ENCODE measurements at places on chromosomes 1 and 21.
A peak's percentile ranks its signal among the peaks of the same experiment; 100 is the strongest.

DNA sequence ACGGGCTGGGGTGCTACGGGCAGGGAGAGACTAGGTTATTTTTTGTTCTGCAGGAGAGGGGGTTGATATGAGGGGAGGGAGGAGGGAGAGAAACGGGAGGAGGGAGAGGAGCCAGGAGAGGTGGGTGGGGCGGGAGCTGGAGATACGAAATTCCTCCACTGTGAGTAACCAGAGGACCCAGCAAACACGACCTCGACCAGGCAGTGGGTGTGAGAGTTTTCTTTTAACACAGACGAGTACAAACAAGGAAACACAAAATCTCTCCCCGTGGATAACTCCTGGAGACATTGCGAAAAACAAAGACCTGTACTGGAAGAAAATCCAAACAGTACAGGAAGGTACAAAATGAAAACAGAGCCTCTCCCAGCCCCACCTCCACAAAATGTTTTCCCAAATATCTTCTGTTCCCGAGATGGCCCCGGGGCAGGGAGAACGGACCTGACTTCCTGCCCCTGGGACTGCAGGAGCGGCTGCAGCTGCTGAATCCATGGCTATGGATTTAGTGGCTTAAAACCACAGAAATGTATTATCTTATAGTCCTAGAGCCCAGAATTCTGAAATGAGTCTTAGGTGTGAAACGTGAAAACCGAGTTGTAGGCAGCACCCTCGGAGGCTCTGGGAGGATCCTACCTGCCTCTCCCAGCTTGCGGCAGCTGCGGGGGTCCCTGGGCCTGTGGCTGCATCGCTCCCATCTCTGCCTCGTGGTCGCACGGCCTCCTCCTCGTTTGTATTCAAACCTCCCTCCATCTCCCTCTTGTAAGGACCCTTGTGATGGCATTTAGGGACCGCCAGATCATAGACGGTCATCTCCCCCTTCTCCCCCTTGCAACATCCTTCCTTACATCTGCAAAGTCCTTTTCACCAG lies 82.2 kb downstream of the RIPK4 start:
- DNase-seq, result no peak

GRCh38 chr1:58732087-58732775 lies 32.4 kb upstream of the MYSM1 start:
- DNase-seq, result peak; percentile 48

DNA sequence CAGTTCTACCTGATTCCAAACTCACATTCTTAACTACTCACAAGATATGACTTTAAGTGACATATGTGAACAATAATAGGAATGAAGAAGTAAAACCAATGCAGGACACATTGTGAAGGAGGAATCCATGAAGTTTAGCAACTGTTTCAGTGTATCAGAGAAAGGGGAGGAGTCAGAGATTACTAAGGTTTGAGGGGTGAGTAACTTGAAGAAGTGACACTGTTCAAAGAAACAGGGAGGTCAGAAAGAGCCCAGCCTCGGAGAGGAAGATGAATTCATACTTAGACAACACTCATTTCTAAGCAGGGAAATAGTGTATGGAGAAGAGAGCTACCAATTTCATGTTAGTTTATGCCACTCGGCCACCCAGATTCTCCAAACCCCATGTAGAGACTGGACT lies 28.2 kb upstream of the RPF1 start:
- no peak for DNase-seq

DNA sequence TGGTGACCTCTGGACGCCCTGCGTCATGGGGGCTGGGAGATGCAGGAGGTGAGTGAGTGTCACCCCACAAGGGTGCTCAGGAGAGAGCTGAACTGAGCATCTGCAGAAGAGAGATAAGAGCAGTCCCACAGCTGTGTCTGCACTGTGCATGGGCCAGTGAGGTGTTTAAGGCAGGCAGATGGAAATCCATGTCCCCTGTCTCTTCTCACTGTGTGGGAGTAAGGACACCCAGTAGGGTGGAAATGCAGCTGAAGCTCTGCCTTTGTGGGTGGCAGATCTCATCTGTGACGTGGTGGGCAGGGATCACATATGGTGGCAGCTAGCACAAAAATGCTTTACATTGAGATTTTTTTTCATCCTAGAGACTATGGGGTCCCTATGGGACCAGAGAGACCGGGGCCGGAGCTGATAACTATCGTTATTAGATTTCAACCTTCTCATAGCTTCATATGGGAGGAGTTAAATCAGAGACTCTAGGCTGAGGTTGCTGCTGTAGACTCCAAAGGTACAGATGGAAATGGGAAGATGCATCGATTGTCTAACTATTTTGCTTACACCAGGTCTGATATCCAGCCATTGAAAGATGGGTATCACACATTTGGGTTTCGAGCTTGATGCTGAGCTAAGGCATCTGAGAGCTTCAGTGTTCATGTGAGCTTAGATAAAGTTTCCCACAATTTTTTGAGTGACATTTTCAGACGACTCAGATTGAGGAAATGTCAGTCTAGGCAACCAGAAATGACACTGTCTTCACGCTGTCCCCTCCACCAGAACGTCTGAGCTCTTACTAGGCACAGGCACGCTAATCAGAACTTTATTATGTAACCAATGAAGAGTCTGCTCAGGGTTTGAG lies 65.3 kb upstream of the PSEN2 start:
- DNase-seq, result no peak

DNA sequence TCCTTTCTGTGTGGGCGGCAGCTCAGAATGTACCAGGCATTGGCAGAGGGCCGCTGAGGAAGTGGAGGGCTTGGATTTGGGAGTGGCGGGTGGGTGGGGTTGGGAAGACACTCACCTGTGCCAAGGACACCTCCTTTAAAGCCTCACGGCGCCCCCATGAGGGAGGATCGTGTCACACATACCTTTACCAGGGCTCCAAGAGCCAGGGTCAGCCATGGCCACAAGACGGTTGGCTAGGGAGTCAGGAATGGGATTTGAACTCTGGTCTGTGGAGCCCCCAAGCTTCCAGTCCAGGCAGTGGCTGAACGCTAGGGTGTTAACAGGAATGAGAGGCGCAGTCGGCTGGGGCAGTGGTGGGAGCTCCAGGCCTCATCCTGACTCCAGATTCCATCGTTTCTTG lies 4.6 kb downstream of the NBL1 start:
- no peak for DNase-seq

DNA sequence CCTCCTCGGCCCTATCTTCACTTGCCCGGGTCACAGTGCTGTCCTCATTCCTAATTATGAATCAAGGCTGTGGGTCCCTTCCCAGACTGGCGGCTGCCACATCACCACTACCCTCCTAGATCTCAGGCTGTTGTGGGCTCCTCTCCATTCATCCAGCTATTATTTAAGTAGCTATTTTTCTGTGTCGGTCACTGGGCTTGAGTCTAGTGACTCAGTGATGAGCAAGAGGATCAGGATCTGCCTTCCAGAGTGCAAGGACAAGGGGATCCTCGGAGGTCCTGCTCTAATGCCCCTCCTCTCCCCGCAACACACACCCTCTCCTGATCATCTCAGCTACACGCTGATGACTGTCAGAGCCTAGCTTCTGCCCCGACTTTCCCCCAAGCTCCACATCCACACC lies 34.1 kb downstream of the CDCP2 start:
- no peak for DNase-seq

GRCh38 chr1:186620566-186621350 lies 59.5 kb downstream of the PTGS2 start:
- peak; percentile 66 for DNase-seq

- DNase-seq, result peak; percentile 62
These were observed 2.6 kb downstream of the RNF220 start for GRCh38 chr1:44407430-44408211.

DNA sequence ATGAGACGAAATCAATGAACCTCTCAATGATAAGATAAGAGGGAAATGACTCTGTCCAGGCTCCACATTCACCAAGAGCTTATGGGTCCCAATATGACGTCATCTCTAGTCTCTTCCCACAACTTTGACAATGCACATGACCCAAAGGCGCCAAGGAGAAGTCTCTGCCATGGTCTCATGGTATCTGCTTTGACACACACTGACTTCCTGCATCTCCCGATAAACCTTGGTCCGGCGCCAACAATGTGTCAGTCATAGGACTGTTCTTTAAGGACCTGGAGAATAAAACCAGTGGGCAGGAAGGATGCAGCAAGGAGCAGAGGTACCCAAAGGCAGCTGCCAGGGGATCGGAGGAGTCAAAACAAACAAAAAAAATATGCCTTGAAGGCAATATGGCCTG lies 46.9 kb upstream of the TMEM51 start:
- DNase-seq, result no peak

- DNase-seq, result no peak
These were observed 4.1 kb upstream of the SLC44A3 start for GRCh38 chr1:94816030-94816429.

DNA sequence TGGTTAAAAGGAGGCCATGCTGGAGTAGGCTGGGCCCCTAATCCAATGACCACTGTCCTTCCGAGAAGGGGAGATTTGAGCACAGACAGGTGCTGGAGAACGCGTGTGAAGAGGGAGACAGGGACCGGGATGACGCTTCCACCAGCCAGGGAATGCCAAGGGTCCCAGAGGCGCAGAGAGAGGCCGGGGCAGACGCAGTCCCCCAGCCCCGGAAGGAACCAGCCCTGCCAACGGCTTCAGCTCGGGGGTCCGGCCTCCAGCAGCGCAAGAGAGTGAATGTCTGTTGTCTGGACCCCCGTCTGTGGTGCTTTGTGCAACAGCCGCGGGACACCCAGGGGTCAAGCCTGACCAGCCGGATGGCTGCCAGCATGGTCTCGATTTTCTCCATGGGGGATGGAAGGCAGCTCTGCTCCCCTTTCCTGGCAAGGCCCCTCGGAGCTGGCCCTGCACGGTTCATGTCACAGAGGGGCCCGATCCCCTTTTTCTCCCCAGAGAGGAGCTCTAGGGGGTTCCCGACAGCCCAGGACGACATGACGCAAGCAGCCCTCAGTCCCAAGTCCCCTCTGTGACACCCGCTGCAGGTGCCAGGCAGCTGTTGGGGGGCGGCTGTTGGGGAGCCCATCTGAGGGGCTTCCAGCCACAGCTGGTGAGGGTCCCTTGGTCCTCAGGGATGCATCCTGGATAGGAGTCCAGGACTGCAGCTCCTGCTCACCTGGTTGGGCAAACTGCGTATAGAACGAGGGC lies 73.5 kb downstream of the SIK1 start:
- no peak for DNase-seq

- no peak for DNase-seq
These were observed 11.1 kb downstream of the BATF3 start for GRCh38 chr1:212688341-212689047.

DNA sequence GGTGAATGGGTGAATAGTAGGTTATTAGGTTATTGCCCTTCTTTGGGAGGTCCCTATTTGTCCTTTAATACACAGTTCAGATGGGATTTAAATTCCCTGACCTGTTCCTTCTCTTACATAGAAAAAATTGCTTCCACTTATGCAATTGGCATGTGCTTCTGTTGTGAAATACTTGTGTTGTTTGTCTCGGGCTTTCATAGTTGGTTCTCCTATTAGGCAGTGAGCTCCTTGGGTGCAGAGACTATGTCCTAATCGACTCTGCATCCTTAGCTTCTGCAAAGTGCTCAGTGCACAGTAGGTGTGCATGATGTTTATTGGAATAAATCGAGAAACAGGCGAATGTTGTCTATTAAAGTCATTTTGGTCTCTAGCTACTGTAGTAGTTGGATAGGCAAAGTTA lies 1.3 kb upstream of the PDE4B start:
- DNase-seq, result no peak

GRCh38 chr1:230507666-230508402 lies 81.7 kb upstream of the PGBD5 start:
- DNase-seq, result peak; percentile 15

DNA sequence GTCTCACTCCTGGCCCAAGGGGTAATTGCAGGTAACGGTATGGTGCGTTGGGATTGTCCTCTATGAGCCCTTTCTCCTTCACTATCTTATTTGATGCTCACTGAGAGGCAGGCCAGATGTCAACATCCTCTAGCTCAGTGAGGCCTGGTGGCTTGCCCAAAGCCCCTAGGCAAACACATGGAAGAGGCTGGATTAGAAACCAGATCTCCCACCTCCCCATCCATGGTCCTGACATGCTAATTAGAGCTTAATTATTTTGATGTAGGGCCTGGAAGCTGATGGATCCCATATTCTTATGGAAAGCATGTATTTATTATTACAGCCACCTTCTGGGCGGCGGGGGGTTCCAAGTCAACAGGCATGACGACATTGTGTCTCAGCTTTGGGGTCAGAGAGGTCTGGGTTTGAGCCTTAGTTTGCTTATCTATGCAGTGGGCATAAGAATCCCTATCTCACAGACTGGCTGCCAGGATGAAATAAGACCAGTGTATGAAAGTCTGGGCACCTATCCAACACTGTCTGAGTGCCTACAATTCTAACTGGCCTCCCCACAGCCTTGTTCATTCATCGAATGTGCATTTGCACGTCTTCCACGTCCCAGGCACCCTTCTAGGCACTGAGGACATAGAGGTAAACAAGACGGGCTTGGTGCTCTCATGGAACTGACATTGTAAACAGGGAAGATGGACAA lies 6.2 kb downstream of the SMPDL3B start:
- no peak for DNase-seq

GRCh38 chr1:207009182-207009850 lies 23.2 kb downstream of the C1orf116 start:
- DNase-seq, result no peak

DNA sequence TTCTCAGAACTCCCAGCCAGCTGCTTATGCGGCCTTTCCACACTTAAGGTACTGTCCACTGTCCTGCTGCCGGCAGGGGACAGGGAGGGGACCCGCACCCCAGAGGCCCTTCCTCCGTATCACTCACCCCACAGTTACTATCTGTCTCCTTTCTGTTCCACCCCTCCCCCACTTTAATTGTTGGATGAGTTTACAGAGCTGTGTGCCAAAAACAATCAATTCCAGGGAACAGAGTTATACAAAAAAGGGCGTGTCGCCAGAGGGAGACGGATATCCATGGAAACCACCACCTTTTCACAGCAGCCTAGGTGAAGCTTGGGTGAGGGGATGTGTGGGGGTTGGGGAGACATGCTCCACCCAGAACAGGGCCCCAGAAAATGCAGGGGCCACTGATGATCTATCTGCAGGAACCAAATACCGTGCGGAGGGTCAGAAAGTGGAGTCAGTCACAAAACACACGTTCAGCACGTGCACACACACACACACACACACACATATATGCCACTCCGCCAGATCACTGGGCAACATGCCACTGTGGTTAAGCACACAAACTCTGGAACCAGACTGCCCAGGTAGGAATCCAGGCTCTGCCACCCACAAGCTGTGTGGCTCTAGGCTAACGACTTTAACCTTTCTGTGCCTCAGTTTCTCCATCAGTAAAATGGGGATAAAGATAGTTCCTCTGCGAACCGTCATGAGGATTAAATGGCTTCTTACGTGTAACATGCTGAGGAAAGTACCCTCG lies 30.5 kb downstream of the CASZ1 start:
- DNase-seq, result no peak

- no peak for DNase-seq
These were observed 30.3 kb upstream of the ANGPTL7 start for GRCh38 chr1:11158720-11159321.

GRCh38 chr1:19356266-19356665 lies 44.1 kb downstream of the SLC66A1 start:
- DNase-seq, result no peak

GRCh38 chr1:242477944-242478343 lies 46.6 kb downstream of the PLD5 start:
- DNase-seq, result no peak

Measured in activated CD4-positive, alpha-beta T cell treated with anti-CD3 and anti-CD28 coated beads, Interleukin-2, amount 10 ng/mL, durations not matched to agents 24 days and 14 days (primary cell).